ENCODE measurements at places on chromosomes 4 and X.

- no peak for DNase-seq
Observed at GRCh38 chr4:101009471-101009870, 337.9 kb downstream of the PPP3CA start.

- no peak for DNase-seq
Observed at GRCh38 chrX:132508834-132509233, 20.0 kb upstream of the MBNL3 start.

DNA sequence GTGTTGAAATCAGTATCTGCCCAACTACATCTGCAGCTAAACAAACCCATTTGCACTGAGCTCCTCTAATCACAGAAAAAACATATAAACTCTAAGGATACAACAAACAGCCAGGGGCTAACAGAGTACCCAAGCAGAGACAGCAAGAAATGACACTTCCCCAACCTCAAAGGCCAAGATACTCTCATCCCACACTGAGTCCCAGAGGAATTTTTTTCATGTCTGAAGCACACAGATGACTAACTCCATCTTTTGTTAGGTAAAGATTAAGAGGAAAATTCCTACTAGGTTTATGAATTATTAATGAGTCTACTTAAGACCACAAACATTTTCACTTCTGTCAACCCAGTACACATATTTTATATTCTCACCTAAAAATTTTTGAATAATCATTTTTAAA, 31.6 kb downstream of the SEPSECS start:
- DNase-seq = no peak

- no peak for DNase-seq
Observed at GRCh38 chr4:157096439-157096838, 20.5 kb downstream of the GLRB start.

- DNase-seq = no peak
Observed at GRCh38 chr4:168781926-168782325, 228.1 kb downstream of the CBR4 start.

Measured in Peyer's patch (tissue), 4 donors.